Hindlimb muscle (tissue), 1 donor: ENCODE measurements at places on chromosomes 2 and 18.

DNA sequence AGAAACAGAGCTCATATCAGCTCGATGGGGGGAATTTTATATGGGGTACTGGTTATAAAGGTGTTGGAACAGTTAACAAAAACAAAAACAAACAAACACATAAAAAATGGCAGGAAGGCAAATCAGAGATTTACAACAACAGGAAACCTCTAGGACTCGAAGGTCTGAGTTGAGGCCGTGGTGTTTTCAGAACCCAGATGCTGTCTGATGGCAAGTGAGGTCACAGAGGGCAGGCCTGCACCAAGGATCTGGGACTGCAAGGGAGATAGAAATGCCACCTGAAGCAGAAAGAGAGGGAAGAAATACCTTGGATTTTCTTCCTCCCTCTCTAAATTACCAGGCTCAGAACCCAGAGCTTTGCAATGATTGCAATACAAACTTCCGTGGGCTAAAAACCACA is 429.5 kb downstream of the ZNF521 start:
- no peak for DNase-seq

DNA sequence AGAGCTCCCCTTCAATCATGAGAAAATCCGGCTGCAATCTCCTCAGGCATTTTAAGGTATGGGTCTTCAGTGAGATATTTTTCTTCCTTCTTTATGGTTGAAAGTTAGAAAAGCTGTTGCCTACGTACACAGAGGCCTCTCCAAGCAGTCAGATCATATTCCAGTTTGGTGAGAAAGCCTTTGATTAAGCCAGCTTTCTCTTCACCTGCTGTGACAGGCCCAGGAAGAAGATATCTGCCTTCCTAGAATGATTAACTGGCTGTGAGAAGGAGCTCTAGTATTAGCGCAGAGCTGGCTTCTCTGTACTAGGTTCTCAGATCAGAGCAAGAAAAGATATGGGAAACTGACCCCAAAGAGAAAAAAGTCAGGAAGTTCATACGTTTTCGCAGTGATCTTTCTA is 585.0 kb upstream of the CHAC2 start:
- no peak for DNase-seq

DNA sequence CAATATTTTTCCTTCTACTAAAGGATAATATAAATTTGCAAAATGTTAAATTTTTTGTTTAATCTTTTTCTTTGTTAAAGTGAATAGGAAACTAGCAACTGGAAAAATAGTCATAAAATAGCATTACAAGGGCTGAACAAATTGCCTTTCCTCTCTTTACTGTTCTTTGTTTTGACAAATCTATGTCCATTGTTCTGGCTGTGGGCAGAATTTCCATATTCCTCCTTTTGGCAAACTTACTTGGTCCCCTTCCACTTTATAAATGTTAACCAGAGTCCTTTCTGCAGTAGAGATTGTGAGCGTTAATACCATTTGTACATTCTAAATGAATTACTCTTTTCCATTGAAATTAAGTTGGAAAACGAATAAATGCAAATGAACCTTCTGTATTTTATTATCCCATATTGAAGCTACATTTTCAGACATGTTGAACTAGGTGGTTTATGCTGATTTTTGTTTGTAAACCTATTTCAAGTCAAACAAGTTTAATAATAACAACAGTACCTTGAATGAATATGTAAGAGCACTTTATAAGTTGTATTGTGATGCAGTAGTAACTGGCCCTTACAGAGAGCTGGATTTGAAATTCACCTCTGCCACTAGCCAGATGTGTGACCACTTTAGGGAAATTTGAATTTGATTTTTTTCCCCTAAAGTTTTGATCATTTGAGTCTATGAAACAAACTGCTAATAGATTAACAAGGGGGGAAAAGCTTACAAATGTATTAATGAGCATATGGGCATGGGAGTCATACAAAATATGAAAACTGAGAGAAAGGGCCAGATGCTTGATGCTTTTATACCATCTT is 3.3 kb downstream of the RNF125 start:
- DNase-seq, result no peak

- DNase-seq, result no peak
Measured at GRCh38 chr2:212987492-212987891, 163.9 kb downstream of the IKZF2 start.

- DNase-seq, result no peak
Measured at GRCh38 chr2:2016651-2017311, 272.5 kb upstream of the PXDN start.
